ENCODE measurements at places on chromosomes 7 and 10.
A peak's percentile ranks its signal among the peaks of the same experiment; 100 is the strongest.

DNA sequence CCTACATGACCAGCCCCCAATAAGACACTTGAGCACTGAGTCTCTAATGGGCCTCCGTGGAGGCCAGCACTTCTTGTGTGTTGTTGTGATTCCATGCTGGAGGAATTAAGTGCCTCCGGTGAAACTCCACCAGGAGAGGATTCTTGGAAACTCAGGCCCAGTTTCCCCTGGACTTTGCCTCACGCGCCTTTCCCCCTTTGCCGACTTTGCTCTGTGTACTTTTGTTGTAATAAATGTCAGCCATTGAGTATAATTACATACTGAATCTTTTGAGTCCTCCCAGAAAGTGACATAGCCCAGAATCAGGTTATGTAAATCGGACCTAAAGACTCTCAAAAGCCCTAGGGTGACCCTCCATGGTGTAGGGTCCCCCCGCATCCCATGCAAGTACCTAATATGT lies 82.4 kb downstream of the DLG5 start:
- no peak for DNase-seq

GRCh38 chr7:11217848-11218565 lies 244.3 kb downstream of the PHF14 start:
- DNase-seq, result no peak

GRCh38 chr7:101218236-101219125 lies 516 bp downstream of the ZNHIT1 start:
- no peak for DNase-seq

GRCh38 chr7:108307595-108307994 lies 148.6 kb downstream of the NRCAM start:
- no peak for DNase-seq

DNA sequence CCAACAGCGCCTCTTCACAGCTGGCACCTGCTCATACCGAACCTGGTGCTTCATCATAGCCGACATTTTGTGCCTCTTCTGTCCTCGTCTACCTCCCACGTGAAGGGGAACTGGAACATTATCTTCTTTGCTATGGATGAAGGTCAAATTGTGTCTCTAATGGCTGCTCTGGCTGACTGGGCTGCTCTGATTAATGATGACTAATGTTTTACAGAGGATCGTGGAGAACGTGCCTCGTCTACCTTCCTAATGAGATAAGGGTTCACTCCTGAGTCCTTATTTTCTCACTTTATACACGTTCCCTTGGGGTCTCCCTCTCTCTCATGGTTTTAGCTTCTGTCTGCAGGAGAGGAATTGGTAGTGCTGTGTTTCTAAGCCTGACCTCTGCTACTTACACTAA lies 420.3 kb downstream of the PHTF2 start:
- DNase-seq, result peak; percentile 21

GRCh38 chr10:100020142-100020885 lies 10.6 kb upstream of the DNMBP start:
- DNase-seq, result no peak
